ENCODE measurements at places on chromosomes 11 and 22.

DNA sequence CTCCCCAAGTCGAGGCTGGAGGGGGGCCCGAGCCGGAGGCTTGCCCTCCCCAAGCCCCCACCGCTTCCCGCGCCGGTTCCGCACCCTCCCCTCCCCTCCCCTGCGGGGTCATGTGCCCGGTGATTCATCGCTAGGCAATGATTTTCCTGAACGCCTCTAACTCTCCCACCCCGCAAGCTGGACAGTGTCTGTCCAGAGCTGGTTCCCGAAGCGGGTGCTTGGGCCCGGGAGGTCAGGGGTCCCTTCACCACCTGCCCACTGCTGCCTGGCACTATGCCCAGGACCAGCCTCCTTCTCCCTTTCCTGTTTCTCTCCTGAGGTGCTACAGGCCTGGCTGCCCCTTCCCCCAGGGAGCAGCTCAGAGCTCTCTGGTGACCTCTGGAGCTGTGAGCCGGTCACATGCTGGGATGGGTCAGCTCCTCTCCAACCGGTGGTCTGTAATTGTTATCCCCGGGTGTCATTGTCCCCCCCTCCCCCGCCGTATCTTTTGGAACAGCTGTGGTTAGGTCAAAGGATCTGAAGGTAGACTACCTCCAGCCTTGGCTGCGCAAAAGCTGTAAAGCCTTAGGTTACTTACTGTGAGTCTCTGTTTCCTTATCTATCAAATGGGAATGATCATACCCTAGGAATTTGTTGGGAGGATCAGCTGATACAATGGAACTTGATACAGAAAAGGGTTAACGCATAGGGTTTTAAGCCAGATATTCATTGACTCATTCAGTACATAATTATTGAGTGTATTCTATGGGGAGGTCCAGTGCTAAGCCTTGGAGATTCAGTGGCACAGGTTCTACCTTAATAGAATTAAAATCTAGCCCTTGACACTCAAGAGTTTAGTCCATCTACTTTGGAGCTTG, 753 bp downstream of the STX3 start:
- DNase-seq = peak; percentile 69

GRCh38 chr11:93845181-93846092, 5.0 kb downstream of the VSTM5 start:
- DNase-seq = no peak

DNA sequence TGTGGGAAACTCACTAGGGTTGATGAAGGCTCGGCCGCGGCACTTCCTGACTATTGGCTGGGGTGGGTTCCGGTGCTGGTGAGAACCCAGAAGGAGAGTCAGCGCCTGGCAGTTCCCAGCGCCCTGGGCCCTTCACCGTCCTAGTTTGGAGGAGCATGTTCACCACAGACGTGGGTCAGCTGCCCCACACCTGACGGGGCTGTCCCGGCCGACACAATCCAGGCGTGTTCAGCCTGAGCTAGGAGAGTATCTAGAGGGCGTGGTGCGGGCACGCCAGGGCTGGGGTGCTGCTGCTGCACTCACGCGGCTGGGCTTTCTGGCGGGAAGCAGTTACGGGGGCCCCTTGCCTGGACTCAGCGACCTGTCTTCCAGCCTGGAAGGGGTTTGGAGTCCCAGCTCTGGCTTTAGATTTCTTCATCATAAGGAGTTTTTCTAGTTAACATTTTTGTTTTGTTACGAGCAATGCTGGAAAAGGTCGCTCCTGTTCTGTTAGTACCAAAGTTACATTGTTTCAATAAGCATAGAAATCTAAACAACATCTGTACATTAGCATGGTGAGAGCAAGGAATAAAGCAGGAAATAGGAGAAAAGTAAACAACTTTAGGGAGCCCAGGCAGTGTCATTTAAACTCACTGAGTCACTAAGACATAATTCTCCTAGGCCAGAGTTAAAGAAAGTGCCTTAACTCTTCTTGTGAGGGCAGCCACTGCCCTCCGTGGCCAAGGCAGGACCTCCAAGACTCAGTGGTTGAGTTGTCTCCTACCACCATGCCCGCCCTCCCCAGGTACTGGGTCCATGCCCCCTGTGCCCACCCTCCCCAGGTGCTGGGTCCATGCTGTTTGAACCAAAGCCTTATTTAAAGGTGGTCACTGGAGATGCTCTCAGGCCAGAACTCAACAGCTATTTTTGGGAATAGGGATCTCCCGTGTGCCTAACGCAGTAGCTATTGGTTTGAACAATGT, 12.1 kb upstream of the ADORA2A start:
- DNase-seq = no peak

DNA sequence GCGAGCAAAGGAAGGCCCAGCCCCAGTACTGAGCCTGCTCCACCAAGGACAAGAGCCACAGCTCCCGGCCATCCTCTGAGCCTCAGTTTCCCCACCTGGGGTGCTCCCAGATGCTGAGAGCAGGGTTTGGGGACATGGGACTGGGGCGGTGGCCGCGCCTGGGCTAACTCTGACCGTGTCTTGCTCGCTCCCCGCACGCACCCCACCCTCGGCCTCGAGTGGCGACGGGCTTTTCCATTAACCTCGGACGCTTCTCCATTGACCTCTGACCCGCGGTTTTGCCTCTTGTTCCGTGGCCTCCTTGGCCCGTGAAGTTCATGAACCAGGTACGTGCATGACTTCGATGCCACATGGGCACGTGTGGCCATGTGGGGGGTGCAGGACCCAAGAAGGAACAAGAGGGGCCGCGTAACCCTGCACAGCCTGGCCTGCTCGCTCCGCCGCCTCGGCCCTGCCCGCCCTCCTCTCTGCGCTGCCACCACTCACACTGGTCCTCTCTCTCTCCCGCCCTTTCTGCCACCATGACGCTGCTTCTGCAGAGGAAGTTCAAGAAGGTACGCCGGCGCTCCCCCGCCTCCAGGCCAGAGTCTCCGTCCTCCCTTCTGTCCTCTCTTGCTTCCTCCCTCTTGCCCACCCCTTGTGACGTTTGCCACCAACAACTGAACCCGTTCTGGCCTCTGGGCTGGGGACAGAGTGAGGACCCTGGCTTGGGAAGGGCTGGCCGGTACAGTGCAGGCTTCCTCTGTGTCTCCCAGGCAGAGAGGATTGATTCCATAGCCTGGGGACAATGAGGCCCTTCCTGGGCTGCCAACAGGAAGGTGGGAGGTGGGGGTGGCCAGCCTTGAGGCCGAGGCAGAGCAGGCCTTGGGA, 6.9 kb downstream of the TNNT3 start:
- no peak for DNase-seq

DNA sequence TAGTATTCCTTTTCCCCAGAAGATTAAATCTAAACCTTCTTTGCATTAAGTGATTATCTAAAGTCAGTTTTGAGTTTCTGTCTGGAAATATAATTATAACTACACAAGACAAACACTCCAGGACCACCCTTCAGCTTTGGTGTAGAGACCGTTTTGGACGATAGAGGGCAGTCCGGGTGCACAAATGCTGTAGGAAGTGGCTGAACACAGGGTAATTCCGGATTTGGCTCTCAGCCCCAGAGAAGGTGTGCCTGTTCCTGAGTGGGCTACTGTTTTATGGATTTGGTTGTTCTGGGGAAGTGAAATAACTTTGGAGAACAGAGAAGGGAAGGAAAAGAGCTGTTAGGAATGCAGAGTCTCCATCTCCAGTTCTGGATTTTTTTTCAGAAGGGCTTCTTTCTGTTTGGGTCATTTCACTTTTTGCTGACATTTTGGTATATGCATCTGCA, 14.8 kb downstream of the EXT2 start:
- DNase-seq = peak; percentile 48

DNA sequence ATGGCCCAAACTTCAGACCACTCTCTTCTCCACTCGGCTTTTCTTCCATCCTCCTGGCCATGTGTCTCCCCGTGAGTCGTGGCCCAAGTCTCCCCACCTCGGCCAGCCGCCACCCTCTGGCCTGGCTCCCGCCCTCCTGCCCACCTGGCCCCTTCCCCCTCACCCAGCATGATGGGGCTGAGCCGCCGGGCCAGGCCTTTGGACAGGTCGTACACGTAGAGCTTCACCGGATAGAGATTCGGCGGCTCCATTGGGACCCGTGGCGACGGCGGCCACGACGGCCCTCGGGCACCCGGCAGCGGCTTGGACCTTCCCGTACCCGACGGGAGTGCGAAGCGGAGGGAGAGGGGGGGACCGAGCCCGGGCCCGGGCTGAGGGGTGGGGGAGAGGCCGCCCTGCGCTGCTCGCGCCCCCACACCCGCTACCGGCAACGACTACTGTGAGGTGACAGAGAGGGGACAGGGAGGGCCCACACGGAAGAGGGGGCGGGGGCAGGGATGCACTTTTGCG, at the start of gene DESI1:
Gene DESI1 (minus strand): TSS at position 455 of the 510 bp plus-strand sequence. CDS start 204 bp downstream, at position 251.
- DNase-seq = no peak

- no peak for DNase-seq
Observed at GRCh38 chr11:117591316-117592039, 205.5 kb downstream of the DSCAML1 start.

DNA sequence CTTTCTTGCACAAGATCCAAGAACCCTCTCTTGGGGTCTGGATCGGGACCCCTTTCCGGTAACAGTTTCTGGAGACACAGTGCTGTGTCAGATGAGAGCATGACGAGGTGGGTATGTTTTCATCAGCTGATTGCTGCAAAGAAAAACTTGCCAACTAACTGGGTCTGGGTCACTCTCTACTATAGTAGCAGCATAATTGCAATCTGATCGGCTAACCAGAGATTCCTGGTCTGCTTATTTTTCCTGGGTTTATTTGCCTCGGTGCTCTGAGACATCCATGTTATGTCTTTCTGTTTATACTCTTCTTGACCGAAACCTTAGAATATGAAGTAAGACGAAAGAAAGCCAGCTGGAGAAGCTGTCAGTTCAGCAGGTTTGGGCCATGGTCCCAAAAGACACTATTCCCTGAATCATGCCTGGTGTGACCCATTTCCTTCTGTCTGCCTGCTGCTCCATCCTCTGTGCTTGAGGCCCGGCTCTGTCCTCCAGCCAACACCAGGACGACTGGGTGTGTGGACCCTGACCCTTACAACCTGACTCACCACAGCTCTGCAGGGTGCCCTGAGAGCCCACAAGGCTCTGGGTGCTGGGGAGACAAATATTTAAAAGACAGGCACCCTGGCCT, 24.1 kb upstream of the CLMP start:
- DNase-seq = no peak

- no peak for DNase-seq
Observed at GRCh38 chr11:19931771-19932369, 219.2 kb downstream of the NAV2 start.

DNA sequence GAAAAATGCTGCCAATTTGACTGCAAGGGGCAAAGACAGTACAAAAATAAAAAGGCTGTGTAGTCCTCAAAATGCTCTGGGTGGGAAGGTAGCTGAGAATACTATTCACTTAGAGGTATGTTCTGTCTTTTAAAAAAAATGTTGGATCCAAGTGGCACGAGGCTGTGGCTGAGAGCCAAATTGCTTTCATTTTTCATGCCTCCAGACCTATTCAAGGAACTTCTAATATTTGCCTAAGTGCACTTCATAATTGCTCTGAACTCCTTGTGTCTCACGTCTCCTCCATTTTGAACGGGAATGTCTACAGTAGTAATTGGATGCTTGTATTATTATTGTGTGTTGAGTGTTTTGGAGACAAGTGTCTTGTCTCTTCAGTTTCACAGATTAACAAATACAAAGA, 19.1 kb upstream of the SLC22A25 start:
- DNase-seq = no peak

DNA sequence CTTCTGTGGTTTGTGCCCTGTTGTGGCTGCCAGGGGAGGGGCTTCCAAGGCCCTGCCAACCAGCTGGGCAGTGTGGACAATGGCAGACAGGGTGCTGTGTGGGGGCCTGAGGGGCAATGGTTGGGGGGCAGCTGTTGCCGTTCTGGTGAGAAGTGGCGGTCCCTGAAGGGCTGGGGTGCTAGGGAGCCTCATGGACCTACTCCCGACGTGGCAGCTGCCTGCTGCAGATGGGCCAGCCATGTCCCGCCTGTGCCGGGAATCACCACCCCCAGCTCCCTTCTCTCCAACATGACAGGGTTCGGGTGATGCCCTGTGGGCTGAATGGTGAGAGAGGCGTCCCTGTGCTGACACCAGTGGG, 74.2 kb downstream of the KCNQ1 start:
- DNase-seq = peak; percentile 40

- no peak for DNase-seq
Observed at GRCh38 chr11:19832086-19832750, 119.6 kb downstream of the NAV2 start.

GRCh38 chr22:47571616-47572015, 809.2 kb downstream of the TBC1D22A start:
- no peak for DNase-seq

DNA sequence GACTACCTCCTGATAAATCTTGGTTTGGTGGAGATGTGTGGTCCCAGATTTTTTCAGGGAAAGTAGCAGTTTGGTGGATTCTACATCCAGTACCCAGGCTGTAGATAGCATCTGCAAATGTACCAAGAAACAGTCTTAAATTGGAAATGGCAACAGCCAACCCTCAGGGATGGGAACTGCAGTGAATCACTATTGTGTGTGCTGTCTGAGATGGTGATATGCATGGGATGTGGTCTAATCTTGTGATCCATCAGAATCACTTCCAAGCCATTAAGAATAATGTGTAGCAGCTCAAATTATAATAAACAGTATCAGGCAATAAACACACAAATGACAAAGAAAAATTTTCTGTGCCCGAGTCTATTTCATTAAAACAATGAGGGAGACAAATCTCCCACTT, 3.4 kb downstream of the OLFML1 start:
- no peak for DNase-seq

DNA sequence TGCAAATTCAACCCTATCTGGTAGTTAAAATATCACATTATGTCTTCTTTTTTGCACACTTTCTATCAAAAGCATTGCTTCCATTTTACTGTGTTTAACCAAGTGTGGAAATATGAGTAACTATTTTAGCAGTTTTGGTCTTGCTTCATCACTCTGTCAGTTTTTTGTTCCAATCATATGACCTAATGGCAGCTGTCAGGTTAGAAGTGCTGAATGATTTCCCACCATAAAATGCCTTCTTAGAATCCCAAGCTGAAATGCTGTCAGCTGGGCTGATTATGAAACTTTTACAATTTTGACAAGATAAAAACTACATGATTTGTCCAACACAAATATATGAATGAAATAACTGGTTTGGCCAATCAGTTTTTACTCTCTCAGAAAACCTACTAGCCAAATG, 1654.6 kb upstream of the RAG2 start:
- DNase-seq = no peak

All from left lobe of liver (tissue), 2 donors.